ENCODE measurements at places on chromosomes 11 and 22.

GRCh38 chr22:38733724-38734381, 21.9 kb downstream of the SUN2 start:
- no peaks in the 10 kb centered on the region for H3K27me3 ChIP-seq
- H3K27ac ChIP-seq: peak overlapping the region; percentile 58
- peaks cover 16% of the 10 kb centered on the region for H3K4me1 ChIP-seq
- no peak for DNase-seq
- H3K4me3 ChIP-seq: no peak overlapping the region

DNA sequence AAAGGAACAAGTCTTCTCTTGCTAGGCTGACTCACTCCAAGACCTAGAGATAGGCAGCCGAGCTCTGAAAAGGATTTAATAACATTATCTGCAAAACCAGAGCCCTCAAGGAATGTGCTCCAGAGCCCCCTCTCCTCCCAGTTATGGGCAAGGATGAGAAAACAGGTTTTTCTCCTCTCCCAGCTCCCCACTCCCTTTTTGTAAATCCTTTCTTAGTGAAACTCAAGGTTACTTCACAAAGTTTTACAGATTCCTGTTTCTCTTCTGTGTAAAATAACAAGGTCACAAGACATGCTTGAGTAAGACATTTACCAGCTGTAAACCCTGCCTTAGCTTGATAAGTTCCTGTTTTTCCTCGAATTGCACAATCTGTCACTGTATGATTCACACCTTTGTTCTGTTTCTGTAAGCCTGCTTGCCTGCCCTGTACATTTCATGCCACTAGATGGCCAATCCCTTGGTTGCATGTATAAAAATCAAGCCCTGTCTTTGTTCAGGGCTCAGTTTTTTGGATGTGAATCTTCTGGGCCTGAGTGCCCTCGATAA, 489.4 kb downstream of the KCNA4 start:
- no peaks in the 10 kb centered on the region for H3K36me3 ChIP-seq
- H3K27ac ChIP-seq: no peak overlapping the region
- DNase-seq: no peak

DNA sequence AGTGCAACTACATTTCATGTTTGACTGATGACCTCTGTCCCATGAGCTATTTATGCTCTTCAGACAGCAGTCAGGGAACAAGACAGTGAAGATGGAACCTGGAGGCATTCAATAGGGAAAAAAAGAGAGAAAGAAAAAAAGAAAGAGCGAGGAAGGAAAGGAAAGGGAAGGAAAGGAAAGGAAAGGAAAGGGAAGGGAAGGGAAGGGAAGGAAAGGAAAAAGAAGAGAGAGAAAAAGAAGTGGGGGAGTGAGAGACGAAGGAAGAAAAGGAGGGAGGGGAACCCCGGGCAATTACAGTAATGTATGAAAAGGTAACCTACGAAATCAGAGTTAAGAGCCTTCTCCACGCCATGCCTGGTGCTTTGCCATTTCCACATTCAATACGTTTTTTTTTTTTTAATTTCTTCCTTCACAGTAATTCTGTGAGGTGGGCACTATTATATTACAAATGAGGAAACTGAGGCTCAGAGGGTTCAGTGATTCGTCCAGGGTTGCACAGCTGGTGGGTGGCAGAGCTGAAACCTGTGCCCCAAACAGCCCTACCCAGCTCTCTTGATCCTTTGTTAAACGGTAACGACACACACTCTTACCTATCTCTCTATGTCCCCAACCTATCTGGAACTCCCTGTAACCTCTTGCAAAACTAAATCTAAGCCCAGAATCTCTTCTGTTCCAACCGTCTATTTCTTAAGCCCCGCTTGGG, 39.3 kb downstream of the ETS1 start:
- no peak for DNase-seq
- H3K4me1 ChIP-seq: peaks cover 41% of the 10 kb centered on the region
- peak overlapping the region; percentile 34 for H3K27ac ChIP-seq
- H3K4me3 ChIP-seq: peak overlapping the region; percentile 74

GRCh38 chr11:68854273-68854958, 12.7 kb upstream of the CPT1A start:
- no peaks in the 10 kb centered on the region for H3K36me3 ChIP-seq
- peaks cover 43% of the 10 kb centered on the region for H3K27me3 ChIP-seq
- H3K4me3 ChIP-seq: no peak overlapping the region
- H3K27ac ChIP-seq: no peak overlapping the region
- no peaks in the 10 kb centered on the region for H3K4me1 ChIP-seq

DNA sequence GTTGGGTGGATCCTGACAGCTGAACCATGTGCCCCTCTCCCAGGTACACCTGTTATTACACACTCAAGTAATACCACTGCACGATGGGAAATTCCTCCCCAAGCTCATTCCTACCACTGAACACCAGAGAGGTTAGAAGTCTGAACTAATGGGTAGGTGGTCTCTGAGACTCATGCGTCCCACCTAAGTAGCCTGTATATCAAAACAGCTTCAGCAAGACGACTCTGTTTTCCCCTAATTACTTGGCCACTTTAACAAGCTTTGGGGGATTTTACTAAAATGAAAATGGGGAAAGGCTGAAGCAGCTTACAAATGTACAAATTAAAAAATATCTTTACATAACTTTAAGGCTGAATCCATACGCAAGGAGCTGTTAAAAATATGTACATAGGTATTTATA, 29.4 kb downstream of the LGR4 start:
- H3K36me3 ChIP-seq: no peaks in the 10 kb centered on the region
- no peak overlapping the region for H3K27ac ChIP-seq
- no peak overlapping the region for H3K4me3 ChIP-seq
- DNase-seq: no peak

GRCh38 chr11:111795334-111795985, 29.3 kb upstream of the PPP2R1B start:
- no peak overlapping the region for H3K27ac ChIP-seq
- peaks cover 4% of the 10 kb centered on the region for H3K4me1 ChIP-seq
- DNase-seq: no peak
- no peak overlapping the region for H3K4me3 ChIP-seq

- H3K27me3 ChIP-seq: peaks cover 20% of the 10 kb centered on the region
- no peak for DNase-seq
- no peak overlapping the region for H3K27ac ChIP-seq
- no peaks in the 10 kb centered on the region for H3K4me1 ChIP-seq
- no peak overlapping the region for H3K4me3 ChIP-seq
Measured at GRCh38 chr11:2118677-2119076, 20.5 kb downstream of the IGF2 start.

GRCh38 chr22:26124991-26125725, 44.1 kb upstream of the SEZ6L start:
- H3K4me3 ChIP-seq: no peak overlapping the region
- H3K4me1 ChIP-seq: no peaks in the 10 kb centered on the region
- H3K27me3 ChIP-seq: no peaks in the 10 kb centered on the region
- no peaks in the 10 kb centered on the region for H3K36me3 ChIP-seq
- DNase-seq: no peak
- no peak overlapping the region for H3K27ac ChIP-seq

DNA sequence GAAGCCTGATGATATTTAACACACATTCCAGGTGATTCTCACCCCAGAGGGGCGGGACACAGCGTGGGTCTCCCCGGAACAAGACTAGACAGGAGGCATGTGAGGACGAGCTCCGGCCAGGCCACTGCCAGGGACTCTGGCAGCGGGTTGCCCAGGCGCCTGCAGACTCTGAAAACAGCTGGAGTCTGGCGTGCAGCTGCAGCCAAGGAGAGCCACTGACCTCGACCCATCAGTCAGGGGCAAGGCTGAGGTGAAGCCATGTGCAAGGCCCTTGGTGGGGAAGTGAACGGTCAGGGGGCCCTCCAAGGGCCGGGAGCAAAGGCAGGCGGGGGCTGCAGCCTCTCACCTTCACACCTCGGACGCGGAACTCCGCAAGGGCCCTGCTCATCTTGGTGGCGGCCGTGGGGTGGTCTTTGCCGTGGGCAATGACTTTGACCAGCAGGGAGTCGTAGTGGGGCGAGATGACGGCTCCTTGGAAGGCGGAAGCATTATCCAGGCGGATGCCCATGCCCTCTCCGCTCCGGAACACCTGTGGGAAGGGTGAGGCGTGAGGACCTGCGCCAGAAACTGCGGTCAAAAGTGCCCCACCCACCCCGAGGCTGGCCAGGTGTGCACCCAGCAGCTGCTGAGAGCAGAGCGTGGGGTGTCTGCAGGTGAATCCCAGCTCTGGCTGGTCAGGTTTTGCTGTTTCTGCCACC, 6.7 kb downstream of the LRFN4 start:
- no peak overlapping the region for H3K27ac ChIP-seq
- no peak for DNase-seq
- H3K27me3 ChIP-seq: no peaks in the 10 kb centered on the region
- no peaks in the 10 kb centered on the region for H3K36me3 ChIP-seq

- H3K4me3 ChIP-seq: no peak overlapping the region
- no peaks in the 10 kb centered on the region for H3K27me3 ChIP-seq
- H3K36me3 ChIP-seq: peaks cover 16% of the 10 kb centered on the region
- H3K27ac ChIP-seq: no peak overlapping the region
- no peaks in the 10 kb centered on the region for H3K4me1 ChIP-seq
- DNase-seq: no peak
Measured at GRCh38 chr11:69662806-69663205, 12.3 kb downstream of the LTO1 start.

GRCh38 chr22:41681616-41682015, 7.1 kb downstream of the SNU13 start:
- H3K36me3 ChIP-seq: peaks cover 42% of the 10 kb centered on the region
- H3K4me1 ChIP-seq: peaks cover 12% of the 10 kb centered on the region
- H3K4me3 ChIP-seq: peak overlapping the region; percentile 98
- no peaks in the 10 kb centered on the region for H3K27me3 ChIP-seq

DNA sequence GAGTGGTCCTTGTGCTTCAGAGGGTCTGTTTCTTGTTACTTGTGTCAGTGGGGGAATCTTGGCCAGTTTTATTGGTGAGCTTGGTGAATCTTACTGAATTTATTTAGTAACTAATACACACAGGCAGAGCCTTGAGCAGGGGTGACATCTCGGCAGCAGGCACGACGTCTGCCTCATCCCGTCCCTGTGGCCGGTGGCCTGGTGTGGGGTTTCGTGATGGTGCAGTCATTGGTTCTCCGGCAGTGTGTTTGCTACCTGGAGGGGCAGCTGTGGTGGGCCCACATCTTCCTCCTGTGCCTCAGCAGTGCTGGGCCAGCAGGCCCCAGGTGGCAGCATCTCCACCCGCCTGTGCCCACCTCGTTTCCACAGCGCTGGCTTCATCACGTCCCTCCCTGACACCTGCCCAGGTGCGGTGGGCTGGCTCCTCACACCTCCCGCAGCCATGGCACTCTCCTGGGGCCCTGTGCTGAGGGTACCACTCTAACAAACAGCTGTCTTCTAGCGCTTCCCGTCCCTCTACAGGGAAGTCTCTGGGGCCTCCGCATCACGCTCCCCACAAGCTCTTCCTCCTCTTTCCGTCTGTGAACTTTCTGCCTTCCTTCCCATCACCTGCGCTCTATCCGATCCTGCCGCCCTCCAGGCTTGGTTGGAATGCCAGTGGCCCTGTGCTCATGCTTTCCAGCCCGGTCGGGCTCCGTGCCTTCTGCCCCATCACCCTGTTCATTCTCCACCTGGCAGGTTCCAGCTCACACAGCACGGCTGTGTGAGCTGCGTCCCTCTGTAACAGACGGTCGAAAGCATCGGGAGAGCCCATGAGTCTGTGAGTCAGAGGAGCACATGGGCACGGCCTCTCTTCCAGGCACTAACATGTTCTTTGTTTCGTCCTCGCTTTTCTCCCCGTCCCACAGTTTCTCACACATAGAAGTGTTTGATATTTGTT, 203.4 kb downstream of the TBC1D22A start:
- no peak overlapping the region for H3K4me3 ChIP-seq
- no peak overlapping the region for H3K27ac ChIP-seq
- H3K27me3 ChIP-seq: no peaks in the 10 kb centered on the region
- no peak for DNase-seq
- no peaks in the 10 kb centered on the region for H3K36me3 ChIP-seq

DNA sequence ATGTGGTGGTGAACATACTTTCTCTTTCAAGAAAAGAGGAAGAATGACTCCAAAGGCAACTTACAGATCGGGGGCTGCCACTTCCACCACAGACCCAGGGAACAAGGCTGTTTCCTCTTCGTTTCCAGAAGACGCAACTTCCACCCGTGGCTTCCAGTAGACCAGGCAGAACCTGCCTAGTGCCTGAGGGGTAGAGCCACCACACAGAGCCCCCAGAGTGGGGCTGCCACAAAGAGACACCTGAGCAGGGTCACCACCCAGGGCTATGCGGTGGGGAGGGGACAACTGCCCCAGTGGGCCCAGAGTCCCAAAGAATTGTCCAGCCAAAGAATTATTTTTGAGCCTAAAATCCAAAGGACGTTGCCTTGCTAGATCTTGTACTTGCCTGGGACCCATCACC, 16.7 kb upstream of the PHF21B start:
- no peaks in the 10 kb centered on the region for H3K36me3 ChIP-seq
- no peak overlapping the region for H3K27ac ChIP-seq
- no peak overlapping the region for H3K4me3 ChIP-seq
- H3K4me1 ChIP-seq: no peaks in the 10 kb centered on the region

All from activated T-helper 2 cell treated with anti-CD3 and anti-CD28 coated beads, Interferon-gamma antibody, Interleukin-2, Interleukin-4, amounts not matched to agents 10 μg/mL and 5 μg/mL and 100 μg/mL, durations not matched to agents 14 hours and 24 hours and 36 hours (primary cell).